ENCODE measurements at places on chromosomes 7 and 10. TPM values are rescaled to one million over a fixed set of nuclear protein-coding genes. Genes with fewer than 3 reads are reported as not detected.

DNA sequence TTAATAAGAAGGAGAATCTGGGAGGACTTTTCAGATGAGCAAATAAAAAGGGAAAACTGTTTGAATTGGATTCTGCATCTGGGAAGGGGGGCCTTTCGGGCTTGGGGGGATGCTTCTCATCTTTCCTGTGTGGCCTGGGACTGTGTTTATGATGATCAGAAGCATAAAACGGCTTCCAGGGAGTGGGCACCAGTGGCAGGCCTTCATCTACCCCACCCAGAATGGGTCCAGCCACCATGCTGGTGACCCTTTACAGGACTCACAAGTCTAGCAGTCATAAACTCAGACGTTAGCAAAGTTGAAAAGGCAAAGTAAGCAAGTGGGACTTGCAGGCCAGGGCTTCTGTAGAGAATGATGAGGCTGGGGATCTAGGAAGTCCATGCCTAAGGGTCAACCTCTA lies 198.3 kb upstream of the ZMIZ1 start:
- DNase-seq: no peak

- no peak for DNase-seq
Measured at GRCh38 chr10:103571656-103571975, 78.1 kb downstream of the NEURL1 start.

- DNase-seq: no peak
Measured at GRCh38 chr7:21371360-21371759, 56.5 kb upstream of the SP4 start.

DNA sequence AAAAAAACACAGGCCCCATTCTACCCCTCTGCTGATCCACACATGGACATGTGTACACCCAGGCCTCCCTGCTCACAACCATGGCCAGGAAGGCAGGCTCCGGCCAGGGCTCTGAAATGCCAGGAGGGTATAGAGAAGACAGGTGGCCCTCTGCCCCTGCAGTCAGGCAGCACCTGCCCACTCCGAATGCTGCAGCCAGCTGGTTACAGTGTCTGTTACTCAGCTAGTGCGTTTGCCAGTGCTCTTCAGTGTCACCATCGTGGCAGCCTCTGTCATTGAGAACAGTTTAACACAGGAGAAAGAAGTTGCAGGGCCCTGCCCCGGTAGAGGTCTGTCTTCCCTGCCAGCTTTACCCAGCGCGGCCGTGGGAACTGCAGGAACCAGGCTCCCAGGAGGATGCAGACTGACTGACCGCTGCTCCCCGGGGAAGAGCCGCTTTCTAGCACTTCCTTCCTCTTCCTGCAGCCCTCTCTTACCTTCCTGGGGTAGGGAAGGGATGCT lies 128.8 kb upstream of the FAM20C start:
- no peak for DNase-seq

GRCh38 chr7:143929224-143929920 lies 5.7 kb upstream of the OR2F2 start:
- DNase-seq: peak; percentile 29

DNA sequence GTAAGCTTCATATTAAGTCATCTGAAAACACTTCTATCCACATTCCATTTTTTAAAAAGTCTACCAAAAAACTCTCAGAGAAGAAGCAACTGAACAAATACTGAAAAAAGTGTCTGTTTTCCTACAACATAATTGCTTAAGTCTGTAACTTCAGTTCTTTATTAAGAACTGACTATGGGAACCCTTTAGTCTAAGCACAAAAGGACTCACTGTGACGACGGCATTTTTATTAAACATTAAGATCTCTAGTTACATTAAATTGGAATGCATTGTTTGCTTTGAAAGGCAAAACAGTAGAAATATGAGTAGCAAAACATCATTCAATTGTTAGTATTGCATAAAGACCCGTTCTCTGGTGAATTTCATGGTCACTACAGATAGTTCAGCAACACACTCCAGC lies 5.8 kb upstream of the FAM3C start:
- no peak for DNase-seq

DNA sequence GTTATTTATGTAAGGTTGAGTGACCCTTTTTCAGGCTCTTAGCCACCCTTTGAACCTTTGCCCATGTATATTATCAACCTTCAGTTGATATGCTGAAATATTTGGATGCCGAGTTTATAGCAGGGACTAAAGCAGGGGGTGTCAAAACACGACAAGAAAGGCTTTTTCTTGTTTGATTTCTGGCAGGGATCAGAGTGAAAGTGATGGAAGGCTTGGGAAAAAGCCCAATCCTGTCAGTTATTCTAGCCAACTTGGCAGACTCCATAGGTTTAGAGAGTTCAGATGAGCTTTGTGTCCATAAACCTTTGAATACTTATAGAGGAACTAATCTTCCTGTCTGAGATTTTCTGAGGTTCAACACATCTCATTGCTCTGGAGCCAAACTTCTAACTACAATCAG lies 47.5 kb downstream of the INHBA start:
- no peak for DNase-seq

GRCh38 chr10:70962686-70963085 lies 74.3 kb upstream of the PCBD1 start:
- no peak for DNase-seq

DNA sequence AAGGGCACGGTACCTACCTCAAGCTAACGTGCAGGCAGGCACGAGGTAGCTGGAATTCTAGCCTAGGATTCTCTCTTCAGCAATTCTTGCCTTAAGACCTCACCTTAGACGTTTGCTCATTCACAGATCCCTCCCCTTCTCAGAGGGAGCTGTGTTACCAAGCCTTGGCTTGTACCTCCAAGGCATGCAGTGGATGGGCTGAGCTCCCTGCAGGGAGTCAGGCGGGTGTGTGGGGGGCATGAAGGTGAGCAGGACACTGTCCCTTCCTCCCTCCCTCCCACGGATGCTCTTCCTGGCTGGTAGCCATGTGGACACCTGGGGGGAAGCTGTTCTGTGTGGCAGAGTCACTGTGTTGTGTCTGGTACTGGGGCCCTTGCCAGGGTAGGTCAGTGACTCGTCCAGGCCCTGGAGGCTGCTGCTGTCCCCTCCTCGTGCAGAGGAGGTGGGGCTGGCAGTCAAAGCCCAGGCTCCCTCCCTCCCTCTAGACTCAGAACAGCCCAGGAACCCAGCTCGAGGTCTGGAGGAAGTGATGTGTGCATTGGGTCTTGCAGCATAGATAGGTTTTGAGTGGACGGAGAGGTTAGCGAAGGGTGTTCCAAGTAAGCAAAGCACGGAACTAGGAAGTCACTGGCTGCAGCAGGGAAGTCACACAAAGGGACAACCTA lies 222.2 kb upstream of the SH2B2 start:
- peak; percentile 84 for DNase-seq

- DNase-seq: no peak
Measured at GRCh38 chr7:130804220-130804619, 70.2 kb upstream of the KLF14 start.

DNA sequence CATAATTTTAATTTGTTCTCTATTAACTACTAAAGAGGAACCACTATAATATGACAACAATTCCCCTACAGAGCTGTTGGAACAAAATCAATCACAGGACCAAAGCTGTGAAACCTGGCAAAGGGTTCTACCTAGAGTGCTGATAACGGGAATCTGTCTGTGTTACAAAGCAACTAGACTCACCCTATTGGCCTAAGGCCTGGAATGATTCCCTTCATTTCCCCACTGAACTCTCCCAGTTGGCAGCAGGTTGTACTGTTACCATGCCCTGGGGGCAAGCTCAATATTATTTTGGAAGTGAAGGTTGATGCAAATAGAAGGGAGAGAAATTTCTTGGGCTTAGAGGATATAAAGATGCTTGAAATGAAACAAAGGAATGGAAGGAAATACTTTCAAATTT lies 81.8 kb downstream of the SEMA3A start:
- DNase-seq: no peak

DNA sequence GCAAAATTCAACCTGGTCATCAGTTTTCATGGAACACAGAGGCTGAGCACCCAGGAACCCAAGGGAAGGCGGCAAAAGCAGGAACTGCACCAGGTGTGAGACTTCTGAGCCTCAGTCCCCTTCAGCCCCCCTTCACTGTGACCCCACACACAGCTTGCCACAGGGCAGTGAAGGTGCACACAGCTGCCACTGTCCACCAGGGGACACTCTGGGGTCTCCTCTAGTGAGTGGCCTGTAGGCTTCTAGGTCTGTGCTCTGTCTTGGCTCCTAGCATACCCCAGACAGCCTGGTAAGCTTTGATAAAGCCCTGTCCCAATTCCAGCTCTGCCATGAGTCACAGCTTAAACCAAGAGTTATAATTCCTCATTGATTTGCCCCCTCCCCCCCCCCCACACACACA lies 12.1 kb downstream of the KCNH2 start:
- DNase-seq: no peak

Gene EIF3B
- total RNA-seq: 195 TPM

Gene WDR37
- total RNA-seq: 11.1 TPM

Gene PILRA
- total RNA-seq: not detected

Gene NUTM2E
- 0.13 TPM for total RNA-seq
